ENCODE measurements at places on chromosomes 7 and 10.

DNA sequence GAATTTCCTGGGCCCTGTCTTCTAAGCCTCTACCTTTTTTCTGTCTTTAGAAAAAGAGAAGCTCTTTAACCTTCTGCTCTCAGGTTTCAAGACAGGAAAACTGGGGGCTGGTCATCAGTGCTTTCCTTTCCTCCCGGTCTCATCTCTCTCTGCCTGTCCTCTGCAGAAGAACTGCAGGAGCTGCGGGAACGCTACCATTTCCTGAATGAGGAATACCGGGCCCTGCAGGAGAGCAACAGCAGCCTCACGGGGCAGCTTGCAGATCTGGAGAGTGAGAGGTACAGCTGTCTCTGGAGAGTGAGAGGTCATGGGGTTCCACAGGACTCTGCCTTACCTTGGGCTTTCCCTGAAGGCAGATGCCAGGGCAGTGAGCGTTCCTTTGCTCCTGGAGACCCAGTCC, 12.7 kb downstream of the CCDC136 start:
- DNase-seq: no peak

- DNase-seq: no peak
These were observed 90.9 kb upstream of the SMNDC1 start for GRCh38 chr10:110395350-110396283.

GRCh38 chr7:121099572-121099971, 111.1 kb downstream of the CPED1 start:
- DNase-seq: no peak

- DNase-seq: no peak
These were observed 24.1 kb upstream of the ANKRD30A start for GRCh38 chr10:37101261-37101660.

- DNase-seq: no peak
These were observed 102.4 kb downstream of the HIPK2 start for GRCh38 chr7:139675127-139676125.

GRCh38 chr10:21888959-21889358, 114.6 kb downstream of the DNAJC1 start:
- DNase-seq: no peak
